ENCODE measurements at places on chromosomes 7 and 10.

DNA sequence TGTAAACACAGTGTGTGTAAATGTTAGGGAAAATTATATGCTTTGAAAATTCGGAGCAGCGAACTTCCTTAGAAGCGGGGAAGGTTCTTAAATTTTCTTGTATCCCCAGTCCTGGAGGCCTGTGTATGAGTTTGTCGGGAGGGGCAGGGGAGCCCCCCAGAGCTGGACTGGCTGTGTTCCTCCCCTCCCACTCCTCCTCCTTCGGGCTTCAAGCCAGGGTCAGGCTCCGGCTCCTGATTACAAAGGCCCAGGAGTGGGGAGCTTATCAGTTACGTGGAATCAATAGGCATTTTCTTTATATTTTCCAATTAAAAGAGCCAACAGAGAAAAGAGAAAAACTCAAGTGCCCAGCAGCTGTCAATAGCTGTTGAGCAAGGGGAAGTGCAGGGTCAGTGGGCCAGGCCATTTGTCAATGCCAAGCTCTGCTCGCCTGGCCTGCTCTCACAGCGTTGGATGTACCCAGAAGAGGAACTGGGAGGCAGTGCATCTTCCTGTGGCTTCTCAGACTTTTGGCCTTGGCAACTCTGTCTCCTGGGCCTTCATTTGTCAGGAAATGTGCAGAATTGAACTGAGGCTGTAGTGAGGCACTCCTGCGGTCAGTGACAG, 156.9 kb upstream of the PCBD1 start:
- DNase-seq, result no peak

- no peak for DNase-seq
Observed at GRCh38 chr7:342681-343216, 52.8 kb downstream of the FOXL3 start.

GRCh38 chr7:151340794-151341356, 737 bp upstream of the NUB1 start:
- no peak for DNase-seq

DNA sequence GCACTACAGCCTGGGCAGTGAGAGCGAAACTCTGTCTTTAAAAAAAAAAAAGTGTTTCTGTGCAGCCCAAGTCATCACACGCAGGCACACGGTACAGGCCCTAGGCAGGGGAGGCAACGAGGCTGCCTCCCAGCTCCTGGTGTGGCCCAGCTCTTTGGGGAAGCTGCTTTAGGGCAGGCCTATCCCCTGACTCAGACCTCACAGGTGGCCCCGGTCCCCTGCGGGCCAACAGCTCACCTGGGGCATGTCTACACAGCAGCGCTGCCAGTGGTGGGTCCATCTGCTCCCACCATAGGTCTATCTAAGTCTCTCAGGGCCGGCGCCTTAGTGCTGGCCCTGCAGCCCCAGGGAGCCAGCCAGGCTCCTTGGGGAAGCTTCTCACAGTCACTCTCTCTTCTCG, 31.4 kb downstream of the ZAN start:
- no peak for DNase-seq

DNA sequence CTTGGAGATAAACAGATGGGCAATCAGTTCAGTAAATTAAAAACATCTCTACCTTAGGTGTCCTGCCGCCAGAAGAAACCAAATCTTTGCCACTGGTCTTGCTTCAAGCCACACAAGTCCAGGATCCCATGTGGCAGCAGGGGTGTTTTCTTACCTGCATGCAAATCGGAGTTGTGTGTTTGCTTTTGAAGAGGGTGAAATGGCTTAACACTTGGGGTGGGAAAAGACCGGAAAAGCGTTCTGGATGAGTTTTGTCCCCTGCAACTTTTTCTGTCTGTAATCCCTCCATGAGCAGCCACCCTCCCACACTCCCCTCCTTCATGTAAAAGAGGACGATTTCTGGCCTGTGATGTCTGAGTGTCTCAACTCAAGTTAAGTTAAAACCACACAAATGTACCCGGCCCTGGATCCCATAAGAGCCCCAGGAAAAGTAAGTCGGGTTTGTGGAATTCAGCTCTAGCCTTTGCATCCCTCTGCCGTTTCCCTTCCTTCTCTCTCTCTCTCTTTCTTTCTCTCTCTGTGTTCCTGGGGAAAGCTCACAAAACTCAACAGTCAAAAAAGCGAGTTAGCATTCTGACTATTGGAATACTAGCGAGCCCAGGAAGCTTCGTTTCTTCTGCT, 178.5 kb downstream of the TCF7L2 start:
- no peak for DNase-seq

DNA sequence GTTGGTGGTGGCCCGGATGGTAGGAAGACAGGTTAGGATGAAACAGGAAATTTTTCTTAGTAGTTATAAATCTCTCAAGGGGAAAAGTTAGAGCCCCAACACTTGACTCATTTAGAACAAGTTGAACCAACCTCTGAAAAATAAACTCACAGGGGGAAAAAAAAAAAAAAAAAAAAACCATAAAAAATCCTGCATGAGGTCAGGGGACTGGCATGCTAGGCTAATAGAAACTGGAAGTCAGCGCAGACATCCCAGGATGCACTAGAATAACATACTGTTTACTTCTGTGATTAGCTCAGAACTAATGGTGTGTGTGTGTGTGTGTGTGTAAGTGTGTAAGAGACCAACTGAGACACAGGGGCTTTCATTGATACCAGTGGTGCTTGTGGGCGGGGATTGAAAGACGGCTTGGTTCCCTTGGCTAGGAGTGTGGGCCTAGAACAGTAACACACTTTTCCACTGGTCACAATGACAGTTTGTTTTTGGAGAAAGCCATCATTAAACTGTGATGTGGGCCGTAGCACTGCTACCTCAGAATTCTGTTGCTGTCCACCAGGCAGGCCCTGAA, 491.6 kb upstream of the GALNT17 start:
- no peak for DNase-seq

GRCh38 chr10:132943791-132944404, 1.5 kb upstream of the CFAP46 start:
- no peak for DNase-seq

DNA sequence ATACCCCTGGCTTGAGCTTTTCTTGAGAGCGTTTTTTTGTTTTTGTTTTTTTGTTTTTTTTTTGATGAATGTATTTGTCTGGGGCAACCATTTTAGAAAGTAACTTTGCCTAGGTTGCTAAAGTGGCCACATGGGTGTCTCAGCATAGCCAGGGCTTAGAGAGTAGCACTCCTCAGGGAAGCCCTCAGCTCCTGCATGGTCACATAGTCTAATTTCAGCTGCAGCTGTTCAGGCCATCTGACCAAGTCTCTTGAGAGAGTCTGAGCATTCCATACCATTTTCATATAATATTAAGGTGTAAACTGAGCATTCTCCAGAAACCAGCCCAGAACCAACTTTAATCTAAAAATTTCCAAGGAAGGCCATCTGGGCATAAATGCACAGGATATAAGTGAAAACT, 186.4 kb downstream of the NPSR1 start:
- no peak for DNase-seq

DNA sequence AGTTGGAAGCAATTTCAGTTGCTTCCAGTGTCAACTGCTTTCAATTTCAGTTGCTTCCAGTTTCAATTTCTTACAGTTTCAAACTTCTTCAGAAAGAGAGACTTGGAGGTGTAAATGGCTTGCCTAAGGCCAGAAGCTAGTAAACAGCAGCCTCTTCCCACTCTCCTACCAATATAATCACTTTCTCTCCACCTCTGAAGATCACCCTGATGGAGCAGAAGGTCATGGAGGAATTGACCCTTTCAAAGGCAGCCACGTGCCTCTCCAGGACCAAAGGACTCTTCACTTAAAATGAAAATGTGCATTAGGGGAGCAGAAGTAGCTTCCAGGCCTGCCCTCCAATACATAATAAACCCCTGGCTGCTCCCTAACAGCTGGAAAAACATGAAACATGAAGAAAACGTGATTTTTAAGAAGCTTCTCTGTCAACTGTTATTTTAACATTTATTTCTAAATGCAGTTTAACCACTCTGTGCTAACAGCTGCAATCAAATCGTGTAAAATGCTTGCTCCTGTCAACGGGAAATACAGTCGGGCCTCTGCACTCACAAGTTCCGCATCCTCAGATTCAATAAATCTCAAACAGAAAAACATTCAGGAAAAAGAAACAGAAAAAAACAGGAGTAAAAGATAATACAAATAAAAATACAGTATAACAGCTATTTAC, 1020.6 kb downstream of the XPNPEP1 start:
- no peak for DNase-seq

DNA sequence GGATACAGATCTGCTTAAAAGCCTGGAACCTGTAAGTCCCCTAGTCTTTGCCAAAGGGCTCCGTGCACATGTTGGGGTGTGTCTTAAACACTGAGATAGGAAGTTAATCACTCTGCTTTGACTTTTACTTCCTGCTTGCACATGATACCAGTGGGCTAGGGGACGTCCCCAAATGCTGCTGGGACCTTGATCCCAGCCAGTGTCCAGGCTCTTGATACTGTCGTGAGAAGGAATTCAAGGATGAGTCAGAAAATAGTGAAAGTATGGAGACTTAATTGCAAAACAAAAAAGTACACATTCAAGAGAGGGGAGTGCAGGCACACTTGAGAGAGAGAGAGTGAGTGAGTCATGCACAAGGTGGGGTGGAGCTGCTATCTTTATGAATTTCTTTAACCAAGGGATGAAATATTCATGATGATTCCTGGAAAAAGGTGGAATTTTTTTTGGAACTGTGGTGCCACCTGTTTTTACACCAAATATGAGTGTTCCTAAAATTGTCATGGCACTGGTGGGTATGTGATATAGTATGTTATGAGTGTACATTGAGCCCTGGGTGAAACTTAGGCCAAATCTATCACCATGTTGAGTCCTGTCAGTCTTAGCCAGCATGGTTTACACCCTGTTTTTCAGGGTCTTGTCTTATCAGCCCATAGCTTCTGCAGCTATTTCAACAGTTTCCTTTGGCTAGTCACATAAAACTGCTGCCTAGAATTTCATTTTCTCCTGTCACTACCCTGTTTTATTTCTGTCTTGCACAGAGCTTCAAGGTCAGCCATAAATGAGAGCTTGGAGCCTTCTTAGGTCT, 88.3 kb upstream of the CYP26C1 start:
- no peak for DNase-seq

DNA sequence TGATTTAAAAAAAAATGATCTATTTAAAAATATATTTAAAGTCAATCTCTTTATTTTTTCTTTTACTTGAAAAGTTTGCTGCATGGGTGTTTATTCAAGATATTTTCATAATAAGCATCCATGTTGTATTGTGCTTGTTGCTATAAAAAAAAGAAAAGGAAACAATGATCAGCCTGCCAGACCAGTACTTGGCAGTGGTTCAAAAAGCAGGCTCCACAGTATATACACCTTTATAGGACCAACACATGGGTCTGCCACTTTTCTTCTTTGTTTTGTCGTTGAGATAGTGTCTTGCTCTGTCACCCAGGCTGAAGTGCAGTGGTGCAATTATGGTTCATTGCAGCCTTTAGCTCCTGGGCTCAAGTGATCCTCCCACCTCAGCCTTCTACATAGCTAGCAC, 228.0 kb downstream of the TWIST1 start:
- DNase-seq, result no peak

- no peak for DNase-seq
Observed at GRCh38 chr7:12066004-12066403, 145.1 kb upstream of the TMEM106B start.

DNA sequence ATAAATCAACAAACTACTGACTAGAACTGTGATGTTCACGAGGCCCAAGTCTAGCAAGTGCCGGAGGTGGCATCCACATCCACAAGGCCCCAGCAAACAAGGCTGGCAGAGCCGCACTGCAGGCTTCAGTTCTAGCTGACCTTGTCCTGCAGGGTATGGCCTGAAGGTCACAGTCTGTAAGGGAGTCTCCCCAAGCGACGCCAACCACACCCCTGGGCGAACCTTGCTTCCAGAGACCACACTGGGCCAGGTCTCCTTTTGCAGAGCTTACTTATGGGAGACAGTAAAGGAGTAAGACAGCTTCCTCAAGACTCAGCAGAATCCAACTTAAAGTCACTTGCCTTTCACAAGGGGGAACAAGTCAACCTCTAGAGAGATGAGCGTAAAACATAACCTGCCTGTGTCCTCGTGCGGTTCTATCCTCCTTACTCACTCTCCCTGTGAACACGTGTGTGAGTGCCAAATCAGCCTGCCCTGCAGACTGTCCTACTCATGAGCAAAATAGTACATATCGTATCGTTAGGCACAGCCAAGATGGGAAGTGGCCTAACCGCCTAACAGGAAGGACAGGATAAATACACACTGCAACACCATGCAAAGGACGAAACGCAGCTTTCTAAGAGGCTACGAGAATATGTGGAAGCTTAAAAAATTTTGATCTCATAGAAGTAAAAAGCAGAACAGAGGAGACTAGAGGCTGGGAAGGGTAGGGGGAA, 22.7 kb downstream of the FAM53B start:
- no peak for DNase-seq

- no peak for DNase-seq
Observed at GRCh38 chr10:120477021-120477742, 20.2 kb downstream of the PLPP4 start.

GRCh38 chr10:130046591-130046990, 64.0 kb downstream of the C10orf143 start:
- no peak for DNase-seq

- DNase-seq, result no peak
Observed at GRCh38 chr7:116715077-116715476, 43.1 kb downstream of the MET start.

- no peak for DNase-seq
Observed at GRCh38 chr10:2296179-2296891, 559.0 kb upstream of the ADARB2 start.

DNA sequence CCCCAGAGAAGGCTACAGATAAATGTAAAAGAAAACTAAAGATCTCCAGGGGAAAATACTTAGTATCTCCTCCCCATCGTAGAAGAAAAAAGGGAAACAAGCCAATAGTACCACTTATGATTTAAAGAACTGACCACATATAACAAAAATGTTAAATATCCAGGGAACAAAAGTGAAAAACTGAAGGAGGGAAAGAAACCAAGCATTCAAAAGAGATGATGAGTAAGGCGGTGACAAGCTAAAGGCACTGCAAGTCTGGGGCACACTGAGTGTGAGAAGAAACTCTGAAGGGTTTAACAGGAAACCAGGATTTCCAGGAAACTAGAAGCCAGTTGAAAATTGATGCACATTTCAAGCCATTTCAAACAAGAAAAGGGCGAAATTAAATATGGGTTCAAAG, 226.3 kb downstream of the AHR start:
- no peak for DNase-seq

- DNase-seq, result no peak
Observed at GRCh38 chr7:112610636-112611035, 129.8 kb downstream of the LSMEM1 start.

GRCh38 chr7:155206318-155207020, 91.2 kb upstream of the INSIG1 start:
- peak; percentile 95 for DNase-seq

All from hematopoietic multipotent progenitor cell (in vitro differentiated cells).